ENCODE measurements at places on chromosomes 12 and 14.

DNA sequence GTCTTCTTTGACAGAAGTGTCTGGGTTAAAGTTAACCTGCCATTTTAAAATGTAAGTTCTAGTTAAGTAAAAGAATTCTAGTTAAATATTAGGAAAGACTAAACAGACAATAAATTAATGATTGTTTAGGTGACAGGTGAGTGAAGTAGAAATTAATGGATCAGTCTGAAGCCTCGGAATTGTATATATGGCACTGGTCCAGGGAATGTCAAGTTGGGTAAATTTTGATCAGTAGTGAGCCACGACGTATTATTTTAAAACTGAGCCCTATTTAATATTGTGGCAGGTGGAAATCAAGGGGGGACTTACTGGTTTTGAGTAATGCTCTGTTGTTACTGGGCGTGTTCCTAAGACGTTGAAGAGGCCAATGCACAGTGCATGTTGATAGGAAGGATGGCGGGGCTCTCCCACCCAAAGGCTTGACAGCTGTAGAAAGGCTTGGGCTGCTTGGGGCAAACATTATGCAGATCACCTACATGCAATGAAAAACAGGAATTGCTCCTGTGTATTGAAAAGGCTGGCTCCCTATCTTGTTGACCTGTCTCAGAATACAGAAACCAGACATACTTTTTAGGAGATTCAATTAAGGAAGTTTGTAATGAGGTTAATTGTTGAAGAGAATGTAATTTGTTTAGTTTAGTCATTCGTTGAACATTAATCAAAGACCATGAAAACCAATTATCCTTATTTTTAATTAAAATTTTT is 5.9 kb upstream of the PPFIBP1 start:
- no peak for DNase-seq

GRCh38 chr12:121791671-121792551 is 1.6 kb downstream of the RHOF start:
- no peak for DNase-seq

GRCh38 chr12:127149226-127149964 is 1117.6 kb upstream of the TMEM132C start:
- no peak for DNase-seq

- DNase-seq = no peak
These were observed 237.0 kb downstream of the KIF21A start for GRCh38 chr12:39205969-39206368.

GRCh38 chr12:41819948-41820347 is 324.7 kb downstream of the GXYLT1 start:
- DNase-seq = no peak

GRCh38 chr12:122909442-122910288 is 13.7 kb upstream of the VPS37B start:
- no peak for DNase-seq

- no peak for DNase-seq
These were observed 12.9 kb downstream of the RIOX1 start for GRCh38 chr14:73503648-73504047.

DNA sequence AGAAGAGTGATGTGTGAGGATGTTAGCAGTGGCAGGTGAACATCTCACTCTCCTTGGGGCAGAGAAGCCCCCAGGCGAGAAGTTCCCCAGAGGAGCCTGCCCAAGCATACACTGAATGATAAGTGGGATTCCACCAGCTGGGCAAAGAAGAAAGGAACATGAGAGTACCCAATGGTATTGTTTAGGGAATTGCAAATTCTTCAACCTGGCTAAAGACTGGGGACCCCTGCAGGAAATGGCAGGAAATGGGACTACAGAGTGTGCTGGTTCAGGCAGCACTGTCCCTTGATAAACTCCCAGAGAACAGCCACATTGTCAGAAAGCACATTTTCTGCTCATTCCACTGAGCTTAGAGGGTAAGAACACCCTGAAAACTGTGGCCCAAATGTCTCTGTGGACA is 121.3 kb downstream of the RPS29 start:
- DNase-seq = no peak

- DNase-seq = no peak
These were observed 856 bp downstream of the ZBTB42 start for GRCh38 chr14:104801520-104802393.

DNA sequence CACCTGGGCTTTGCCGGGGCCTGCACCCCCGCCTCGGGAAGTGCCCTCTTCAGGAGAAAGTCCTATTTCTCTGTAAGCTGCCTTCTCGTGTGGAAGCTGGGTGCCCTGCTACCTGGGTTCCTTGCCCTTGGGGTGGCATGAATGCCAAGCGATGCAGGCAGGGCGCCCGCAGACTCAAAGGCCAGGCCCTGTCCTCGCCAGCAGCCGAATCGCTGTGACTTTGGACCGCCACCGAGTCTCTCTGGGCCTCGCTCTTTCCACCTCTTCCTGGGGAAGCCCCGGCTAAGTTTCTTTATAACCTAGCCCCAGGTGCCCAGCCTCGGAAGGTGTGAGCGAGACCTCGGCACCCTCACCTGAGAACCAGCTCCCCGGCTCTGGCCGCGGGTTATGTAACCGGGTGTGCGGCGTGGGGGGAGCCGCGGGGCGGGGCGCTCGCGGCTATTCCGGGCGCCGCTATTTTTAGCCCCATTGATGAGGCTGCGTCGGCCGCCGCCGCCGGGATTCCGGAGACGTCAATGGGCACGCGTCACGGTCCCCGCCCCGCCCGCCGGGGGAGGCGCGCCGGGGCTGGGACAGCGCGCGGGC is 14.6 kb upstream of the NR4A1 start:
- peak; percentile 89 for DNase-seq

- no peak for DNase-seq
These were observed 221.8 kb downstream of the MSRB3 start for GRCh38 chr12:65500091-65500900.

GRCh38 chr14:101575581-101575980 is 14.3 kb downstream of the DIO3 start:
- DNase-seq = no peak

DNA sequence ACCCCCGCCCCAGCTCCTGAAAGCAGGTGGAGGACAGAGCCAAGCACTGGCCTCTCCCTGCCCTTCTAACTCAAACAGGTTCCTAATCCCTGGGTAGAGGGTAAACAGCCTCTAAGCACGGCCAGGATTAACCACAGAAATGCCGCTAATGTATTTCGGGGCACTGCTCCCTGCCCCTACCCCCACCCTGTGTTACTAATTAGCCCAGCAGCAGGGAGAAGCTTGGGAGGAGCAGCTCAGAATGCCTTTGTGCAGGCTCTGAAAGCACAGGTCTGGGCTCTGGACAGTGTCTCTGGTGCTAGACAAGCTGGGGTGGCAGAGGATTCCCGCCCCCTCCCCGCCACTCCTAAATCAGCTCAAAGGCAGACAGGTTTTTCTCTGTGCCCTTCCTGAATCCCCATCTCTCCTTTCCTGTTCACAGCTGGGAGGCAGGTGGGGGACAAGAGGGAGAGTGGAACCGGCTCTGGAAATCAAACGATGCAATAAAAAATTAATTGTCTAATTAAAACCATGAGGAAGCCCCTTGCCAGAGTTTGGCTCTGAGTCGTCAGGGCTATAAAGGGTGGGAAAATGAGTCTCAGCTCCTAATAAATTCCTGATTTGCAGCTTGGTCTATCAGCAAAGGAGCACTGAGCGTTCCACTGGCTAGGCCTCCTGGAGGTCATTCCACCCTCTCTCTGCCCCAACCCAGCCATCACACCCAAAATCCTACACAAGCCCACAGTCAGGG is 53.0 kb downstream of the SMUG1 start:
- no peak for DNase-seq

DNA sequence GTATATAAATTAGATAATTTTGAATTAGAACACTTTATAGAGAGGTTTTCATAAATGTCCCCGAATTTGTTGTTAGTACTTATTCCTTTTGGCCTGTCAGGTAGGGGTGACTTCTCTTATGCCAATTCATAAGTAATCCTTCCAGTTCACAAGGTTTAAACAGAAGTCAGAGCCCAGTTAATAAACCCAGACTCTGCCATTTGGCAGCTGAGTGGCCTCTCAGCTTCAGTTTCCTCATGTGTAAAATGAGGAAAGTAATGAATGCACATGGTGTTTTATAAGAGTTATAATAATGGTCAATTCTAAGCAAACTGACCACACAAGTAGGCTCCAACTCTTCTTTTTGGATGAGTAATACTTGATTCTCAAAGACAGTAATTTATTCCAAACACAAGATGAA is 10.3 kb downstream of the MTERF2 start:
- no peak for DNase-seq

GRCh38 chr14:103890052-103890371 is 38.2 kb upstream of the TDRD9 start:
- DNase-seq = no peak

- no peak for DNase-seq
These were observed 239.2 kb upstream of the CPNE8 start for GRCh38 chr12:39144613-39145061.

DNA sequence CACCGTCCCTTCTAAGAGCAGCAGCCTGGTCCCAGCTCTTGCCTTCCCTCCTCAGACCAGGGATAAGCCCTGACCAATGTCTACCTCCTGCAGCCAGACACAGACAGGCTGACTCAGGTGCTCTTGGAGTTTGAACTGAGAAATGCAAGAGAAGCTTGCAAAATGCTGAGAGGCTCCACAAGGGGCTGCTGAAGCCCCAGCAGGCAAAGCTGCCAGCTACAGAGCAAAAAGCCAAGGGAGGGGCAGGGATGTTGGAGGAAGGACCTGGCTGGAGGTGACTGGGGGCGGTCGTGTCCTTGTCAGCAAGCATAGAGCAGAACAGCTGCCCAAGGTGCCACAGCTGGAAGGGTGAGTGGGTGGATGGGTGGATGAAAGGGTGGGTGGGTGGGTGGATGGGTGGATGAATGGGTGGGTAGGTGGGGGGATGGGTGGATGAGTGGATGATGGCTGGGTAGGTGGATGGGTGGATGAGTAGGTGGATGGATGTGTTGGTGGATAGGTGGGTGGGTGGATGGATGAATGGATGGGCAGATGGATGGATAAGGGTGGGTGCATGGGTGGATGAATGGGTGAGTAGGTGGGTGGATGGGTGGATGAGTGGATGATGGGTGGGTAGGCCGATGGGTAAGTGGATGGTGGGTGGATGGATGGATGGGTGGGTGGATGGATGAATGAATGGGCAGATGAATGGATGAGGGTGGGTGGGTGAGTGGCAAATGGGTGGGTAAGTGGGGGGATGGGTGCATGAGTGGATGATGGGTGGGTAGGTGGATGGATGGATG is 4.0 kb upstream of the INF2 start:
- peak; percentile 52 for DNase-seq

GRCh38 chr14:42163136-42163535 is 556.5 kb downstream of the LRFN5 start:
- no peak for DNase-seq

GRCh38 chr12:57099047-57099714 is 10.3 kb downstream of the NAB2 start:
- DNase-seq = no peak

DNA sequence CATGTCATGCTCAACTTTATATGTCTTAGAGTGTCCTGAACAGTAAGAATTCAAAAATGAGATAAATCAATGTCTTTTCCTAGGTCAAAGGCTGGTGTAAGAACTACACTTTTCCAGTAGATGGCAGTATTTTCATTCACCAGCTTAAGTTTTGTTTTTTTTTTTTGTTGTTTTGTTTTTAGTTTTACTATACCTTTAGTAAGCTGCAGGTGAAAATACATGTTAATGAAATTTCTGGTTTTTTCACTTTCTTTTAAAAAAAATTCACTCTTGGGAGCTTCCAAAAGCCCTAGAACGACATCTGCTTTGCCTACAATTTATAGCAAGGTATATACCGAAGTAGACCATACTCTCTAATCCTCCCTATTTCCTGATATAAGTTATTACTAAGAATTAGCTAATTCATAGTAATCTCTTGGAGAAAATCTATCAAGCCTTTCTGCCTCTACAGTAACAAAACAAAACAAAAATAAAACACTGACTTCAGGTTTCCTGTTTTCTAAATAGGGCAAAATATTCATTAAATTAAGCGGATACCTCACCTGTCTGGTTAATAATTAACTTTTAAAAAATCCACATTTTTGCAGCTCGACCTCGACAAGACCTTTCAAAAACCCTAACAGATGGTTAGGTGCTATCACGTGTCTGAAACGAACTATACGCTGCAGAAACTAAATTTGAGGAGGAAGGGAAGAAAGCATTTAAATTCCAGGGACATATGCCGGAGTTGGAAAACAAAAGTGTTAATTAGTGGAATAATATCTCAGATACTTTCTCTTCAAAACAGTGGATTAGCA is 2.7 kb upstream of the SAMD4A start:
- no peak for DNase-seq

- no peak for DNase-seq
These were observed 150.1 kb downstream of the SUDS3 start for GRCh38 chr12:118526255-118527095.

- no peak for DNase-seq
These were observed 473.5 kb downstream of the FOXG1 start for GRCh38 chr14:29240066-29240465.

DNA sequence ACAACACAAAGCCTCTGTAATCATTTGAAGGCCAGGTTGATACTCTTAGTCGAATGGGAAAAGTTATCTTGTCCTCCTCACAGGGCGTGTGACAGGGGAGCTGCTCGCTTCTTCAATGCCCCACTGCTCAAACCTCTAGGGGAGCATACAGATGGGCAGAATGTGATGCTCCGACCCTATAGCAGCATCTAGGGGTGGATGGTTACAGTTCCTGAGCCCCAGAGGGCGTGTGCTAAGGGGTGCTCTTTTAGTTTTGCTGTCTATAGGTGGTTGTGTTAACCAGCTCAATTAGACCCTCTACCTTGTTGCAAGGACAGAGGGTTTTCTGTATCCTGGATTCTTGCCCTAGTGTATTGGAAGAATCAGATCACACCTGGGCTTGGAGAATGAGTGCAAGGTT is 47.8 kb downstream of the HSD17B6 start:
- DNase-seq = no peak

- no peak for DNase-seq
These were observed 74.3 kb upstream of the SRSF5 start for GRCh38 chr14:69692594-69692993.

DNA sequence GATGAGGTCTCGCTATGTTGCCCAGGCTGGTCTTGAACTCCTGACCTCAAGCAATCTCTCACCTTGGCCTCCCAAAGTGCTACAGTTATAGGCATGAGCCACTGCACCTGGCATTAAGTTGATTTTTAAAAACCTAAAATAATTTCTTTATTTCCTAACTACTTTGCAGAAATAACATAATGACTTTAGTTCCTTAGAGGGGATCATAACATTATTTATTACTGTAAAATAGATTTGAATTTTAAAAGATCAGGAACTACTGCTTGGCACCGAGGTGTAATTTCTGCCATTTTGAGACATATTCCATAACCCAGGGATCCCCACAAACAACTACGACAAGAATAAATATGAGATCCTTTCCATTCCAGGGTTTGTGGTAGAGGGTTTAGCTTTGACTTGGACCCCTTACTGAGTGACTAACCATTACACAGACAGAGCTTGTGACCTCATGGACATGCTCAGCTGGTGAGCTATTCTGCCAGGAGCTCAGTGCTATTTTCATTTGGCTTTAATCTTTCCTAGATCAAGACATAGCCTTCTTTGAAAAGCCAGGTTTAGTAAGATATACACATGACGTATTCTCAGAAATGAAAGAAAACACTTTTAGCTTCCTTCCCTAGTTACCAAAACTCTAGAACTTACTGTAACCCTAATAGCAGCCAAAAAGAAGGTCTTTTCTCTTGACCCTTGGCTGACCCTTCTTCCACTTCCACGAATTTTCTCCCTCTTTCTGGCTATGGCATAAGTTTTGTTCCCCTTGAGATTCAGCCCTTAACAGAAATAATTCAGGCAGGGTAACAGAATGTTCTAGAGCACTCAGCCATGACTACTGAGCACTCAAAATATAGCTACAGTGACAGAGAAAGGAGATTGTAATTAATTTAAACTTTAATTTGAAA is 75.1 kb upstream of the NUDT4 start:
- no peak for DNase-seq
